ENCODE measurements at places on chromosomes 2 and 18.

GRCh38 chr18:46067438-46068007, 4.5 kb downstream of the PSTPIP2 start:
- no peak for DNase-seq

- DNase-seq, result no peak
These were observed 77.3 kb downstream of the CPS1 start for GRCh38 chr2:210633699-210634098.

DNA sequence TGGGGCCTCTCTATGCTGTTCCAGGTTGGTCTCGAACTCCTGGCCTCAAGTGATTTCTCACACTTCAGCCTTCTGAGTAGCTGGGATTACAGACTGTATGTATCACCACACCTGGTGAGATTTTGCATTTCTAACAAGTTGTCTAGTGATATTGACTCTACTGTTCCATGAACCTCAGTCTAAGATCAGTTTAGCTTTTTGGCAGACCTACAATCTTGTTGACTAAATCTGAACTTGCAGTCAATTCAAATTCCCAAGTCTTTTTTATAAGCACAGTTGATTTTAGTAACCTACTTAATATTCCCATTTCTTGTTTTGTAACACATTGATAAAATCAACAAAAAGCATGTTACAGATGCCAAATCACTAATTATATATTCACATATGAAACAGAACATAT, 266.1 kb upstream of the CYP26B1 start:
- DNase-seq, result no peak

DNA sequence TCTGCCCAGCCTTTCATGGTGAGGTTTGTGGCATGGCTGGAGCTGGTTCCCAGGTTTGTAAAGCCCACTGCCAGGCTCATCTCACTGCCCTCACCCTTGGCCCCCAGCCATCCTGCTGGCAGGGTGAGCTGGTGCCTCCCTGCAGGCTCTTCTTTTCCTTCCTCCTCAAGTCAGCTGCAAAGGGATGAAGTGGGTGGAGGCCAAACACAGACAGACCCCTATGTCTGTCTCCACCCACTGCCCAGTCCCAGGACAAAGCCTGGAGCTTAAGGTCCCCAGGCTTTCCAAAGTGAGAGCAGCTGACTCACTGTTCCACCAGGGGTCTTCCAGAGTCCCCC, 92.0 kb downstream of the TNS1 start:
- no peak for DNase-seq

- DNase-seq, result no peak
These were observed 296.0 kb downstream of the PLCL1 start for GRCh38 chr2:198100346-198100745.

GRCh38 chr2:72003796-72004195, 143.9 kb downstream of the CYP26B1 start:
- no peak for DNase-seq

DNA sequence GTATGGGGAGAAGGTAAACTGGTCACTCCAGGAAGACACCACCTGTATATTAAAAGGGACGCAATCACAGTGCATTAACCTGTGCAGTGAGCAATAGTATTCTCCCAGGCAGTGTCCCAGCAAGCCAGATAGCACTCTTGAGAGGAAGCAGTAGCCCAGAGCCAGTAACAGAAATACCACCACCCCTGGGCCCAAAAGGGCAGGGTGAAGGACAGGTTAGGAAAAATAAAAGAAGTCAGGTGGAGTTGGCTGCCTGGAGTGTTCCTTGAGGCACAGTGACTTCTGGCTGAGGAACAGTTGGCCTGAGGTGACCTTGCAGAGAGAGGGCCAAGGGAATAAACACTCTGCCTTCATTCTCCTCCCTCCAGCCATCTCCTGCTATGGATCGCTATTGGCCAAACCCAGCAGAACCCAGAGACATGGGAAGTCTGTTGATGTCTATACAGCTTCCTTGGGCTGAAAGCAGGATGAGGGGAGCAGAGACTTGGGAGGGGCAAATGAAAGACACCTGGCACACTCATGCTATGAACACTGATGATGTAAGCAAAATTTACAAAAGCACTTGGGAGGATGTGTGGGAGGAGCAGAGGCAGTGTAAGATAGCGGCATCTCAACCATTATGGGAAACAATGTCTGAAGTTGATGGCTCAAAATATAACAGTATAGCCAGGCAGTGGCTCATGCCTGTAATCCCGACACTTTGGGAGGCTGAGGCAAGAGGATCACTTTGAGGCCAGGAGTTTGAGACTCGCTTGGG, 7.5 kb downstream of the C18orf32 start:
- DNase-seq, result no peak

DNA sequence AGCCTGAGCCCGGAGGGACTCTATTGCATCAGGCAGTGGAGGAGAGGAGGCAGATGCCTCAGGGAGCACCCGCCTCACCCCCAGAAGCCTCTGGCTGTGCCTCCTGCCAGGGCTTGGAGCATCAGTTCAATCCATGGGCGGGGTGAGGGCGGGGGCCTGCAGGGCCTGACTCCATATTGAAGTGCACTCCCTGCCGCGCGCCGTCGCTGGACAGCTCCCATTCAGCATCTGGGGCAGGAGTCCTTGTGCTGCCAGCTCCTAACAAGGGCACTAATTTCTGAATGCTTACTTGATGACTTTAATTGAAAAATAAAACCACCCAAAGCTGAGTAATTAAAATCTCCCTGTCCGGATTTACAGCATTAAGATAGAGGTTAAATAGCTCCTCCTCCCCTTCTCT, 23.8 kb downstream of the C1QL2 start:
- no peak for DNase-seq

DNA sequence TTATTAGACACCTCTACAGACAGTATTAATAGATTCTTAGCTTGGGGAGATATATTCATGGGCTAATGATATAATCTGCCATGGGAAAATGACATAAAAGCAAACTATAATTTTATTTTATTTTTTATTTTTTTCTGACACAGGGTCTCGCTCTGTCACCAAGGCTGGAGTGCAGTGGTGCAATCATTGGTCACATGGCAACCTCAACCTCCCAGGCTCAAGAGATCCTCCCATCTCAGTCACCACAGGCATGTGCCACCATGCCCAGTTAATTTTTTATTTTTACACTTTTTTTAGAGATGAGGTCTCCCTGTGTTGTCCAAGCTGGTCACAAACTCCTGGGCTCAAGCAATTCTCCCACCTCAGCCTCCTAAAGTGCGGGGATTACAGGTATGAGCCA, 39.3 kb downstream of the RTN4 start:
- DNase-seq, result no peak

DNA sequence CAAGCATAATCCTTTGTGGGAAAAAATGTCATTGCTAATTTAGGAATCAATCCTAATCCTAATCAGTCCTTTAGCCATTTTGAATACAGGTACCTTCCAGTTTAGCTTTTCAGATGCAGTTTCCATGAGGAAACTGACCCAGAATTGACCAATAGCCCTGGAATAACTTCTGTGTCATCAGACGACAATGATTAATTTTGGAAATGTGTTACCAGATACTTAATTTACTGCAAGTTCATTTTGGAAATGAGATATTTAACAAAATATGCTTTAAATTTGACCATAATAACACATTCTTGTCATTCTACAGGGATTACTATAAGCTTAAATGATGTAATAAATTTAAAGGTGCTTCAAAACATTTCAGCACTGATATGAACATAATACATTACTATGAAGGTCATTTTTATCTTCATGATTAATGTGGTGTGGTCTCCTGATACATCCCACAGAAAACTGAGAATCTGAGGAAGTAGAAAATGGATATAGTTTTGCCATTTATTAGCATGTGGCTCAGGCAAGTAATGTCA, 129.8 kb upstream of the SH3BP4 start:
- DNase-seq, result no peak

GRCh38 chr2:127049927-127050802, 56.8 kb downstream of the BIN1 start:
- DNase-seq, result peak; percentile 43

DNA sequence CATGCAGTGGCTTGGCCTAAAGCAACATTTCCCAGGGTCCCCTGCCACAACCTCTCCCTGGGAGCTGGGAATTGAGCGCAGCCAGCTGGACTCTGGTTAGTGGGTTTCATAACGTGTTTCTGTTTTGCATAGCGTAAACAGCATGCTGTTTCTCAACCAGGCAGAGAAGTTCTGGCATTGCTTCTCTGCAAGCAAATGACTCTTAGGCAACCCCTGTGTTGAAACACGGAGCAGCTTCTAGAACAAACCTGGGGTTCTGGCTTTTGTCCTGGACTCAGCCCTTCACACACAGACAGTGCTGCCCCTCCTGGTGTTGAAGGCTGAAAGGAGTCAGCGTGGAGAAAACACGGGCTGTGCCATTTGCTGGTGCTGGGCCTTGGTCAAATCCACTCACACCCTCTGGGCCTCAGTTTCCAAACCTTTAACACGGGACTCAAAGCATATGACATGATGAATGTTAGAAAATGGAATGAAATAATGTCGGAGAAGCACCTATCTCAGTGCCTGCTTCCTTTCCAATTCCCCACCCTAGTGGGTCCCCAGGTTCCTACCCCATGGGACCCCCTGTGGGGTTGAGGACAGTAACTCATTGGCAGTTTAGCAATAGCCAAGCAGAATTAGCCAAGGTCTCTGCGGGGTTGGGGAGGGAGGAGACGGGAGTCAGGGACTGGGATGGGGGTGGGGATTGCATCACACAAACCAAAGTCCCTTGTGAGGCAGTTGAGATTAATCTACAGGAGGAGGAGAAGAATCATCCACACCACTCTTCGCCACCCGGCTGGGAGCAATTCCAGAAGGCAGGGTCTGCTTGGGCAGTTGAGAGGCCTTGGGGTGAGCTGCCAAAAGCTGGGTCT, 30.2 kb upstream of the IL1R2 start:
- DNase-seq, result no peak

DNA sequence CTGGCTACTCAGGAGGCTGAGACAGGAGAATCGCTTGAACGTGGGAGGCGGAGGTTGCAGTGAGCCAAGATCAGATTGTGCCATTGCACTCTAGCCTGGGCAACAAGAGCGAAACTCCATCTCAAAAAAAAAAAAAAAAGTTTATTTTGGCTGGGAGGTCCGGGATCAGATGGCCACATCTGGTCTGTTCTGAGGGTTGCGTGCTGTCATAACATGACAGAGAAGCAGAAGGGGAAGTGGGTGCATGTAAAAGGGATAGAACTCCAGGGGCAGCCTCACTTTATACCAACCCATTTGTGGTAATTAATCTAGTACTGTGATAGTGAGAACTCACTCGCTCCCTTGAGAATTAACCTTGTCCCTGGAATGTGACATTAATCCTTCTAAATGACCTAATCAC, 101.2 kb downstream of the PTPN4 start:
- no peak for DNase-seq

DNA sequence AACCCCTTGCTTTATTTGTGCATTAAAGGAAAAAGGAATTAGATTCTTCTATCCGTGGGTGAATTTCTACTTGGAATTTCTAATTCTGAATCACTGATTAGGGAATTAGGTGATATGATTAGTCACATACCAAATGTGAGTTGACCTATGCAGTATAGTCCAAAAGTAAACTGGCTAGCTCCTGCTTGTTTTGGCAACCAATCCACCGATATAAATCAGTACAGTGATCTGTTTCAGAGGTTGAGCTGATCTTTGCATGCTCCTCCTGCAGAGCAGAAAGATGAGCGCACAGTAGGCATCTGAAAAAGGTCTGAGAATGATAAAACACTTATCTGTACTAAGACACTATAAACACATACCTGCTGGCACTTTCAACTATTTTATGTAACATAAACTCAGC, 86.6 kb downstream of the LRP1B start:
- no peak for DNase-seq

DNA sequence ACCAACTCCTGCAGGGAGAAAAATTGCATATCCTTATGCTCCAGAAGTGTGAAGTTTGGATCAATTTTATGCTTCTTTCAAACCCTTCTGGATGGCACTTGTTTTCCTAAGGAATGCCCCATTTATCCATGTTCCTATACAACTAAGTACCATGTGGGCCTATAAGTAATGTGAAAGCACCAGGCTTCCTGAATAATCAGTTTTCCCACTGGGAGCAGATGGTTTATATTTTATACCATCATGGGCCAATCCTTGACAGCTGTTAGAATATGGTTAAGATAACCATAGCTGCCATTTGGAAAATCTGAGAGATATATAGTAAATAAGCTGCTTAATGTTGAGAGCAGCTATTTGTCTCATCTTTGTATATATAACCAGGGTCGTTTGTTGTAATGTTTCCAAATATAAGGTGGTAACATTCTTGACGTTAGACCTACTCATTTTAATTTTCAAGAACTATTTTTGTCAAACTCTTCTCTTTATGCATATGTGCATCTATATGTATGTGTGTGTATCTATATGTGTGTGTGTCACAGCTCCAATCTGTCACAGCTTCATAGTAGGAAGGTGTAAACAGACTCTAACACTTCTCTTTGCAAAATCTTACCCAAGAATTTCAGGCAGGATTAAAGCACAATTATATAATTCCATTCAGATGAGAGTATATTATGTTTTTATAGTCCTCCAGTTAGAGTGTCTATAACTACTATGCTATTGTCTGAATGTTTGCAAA, 458.7 kb upstream of the GCFC2 start:
- no peak for DNase-seq

DNA sequence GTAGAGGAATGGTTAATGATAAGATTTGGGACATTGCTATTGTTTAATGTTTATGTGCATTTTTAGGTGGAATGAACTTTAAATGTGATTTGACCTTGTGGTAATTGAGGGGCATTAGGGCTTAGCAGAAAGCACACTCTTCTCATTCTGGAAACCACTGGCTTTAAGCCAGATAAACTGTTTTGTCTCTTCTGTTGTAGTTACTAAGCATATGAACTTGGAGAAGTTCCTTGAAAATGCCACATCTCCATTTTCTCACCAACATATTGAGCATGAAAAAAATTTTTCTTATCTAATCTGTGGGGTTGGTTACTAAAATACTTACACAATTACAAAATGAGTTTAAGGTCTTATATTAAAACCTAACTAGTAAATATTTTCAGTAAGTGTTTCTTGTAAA, 70.8 kb upstream of the FSHR start:
- DNase-seq, result no peak

GRCh38 chr2:225614915-225615314, 215.4 kb downstream of the NYAP2 start:
- no peak for DNase-seq

GRCh38 chr2:98280376-98281102, 65.7 kb upstream of the CNGA3 start:
- no peak for DNase-seq

GRCh38 chr2:7007846-7008741, 90.9 kb downstream of the RNF144A start:
- DNase-seq, result no peak

DNA sequence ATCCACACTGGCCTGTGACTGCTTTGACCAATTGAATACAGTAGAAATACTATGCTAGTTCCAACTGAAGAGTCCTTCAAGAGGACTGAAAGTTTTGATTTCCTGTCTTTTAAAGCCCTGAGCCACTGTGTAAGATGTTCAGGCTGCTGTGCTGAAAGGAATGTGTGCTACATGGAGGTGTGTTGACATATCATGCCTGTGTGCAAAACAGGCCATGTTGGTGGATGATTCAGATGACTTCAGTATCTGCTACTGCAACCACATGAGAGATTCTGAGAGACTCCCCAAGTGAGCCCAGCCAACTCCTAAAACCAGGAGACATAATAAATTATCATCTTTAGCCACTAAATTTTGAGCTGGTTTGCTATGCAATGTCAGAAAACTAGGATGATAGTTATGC, 662.9 kb downstream of the ZEB2 start:
- no peak for DNase-seq

Measured in T-helper 1 cell (primary cell).